ENCODE measurements at places on chromosomes 1 and 21.

DNA sequence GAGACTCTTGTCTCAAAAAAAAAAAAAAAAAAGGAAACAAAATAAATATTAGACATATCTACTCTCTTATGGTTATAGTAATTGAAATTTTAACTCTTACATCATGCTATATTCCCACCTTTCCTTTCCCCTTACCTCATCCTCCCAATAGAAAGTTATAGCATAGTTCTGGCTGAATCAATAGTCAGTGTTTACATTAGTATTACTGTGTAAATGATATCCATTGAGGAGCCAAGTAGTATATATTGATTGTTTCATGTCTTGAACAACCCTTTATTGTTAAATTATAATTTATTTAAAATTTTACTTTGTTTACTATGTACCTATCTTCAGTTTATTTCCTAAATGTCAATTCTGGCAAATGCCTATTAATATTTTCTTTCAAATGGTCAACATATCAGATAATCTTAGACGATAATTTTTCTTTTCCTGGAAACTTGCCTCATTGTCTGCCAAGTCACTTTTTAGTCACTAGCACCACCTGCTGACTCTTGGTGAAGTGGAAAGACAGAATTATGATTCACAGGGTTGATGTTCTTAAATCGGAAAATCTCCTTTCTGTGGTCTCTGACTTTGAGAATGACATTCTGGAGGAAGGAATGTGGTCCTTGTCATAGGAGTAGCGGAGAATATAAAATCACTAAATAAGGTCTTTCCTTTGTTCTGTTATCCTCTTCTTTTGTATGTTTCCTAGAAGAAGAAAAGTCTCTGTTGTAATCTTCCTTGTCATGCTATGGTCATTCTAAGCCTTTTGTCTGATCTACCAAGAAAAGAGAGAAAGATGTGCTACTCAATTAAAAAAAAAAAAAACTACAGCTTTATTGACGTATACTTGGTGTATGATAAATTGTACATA lies 8.6 kb downstream of the HJV start:
- DNase-seq, result peak; percentile 26

DNA sequence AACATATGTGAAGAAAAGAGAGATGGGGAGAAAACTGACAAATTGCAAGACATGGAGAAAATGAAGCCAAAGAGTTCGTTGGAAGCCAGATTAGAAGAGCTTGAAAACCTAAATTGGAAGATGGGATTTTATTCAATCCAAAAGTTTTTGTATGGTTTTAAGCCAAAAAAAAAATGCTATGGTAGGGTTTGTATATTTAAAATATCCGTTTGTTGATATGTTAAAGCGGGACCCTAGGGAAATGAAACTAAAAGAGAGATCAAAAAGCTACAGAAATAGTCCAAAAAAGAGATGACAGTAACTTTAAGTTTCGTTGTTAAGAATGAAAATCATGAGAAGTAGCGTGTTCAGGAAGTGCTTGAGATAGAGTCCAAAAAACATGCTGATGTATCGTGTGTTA lies 617.7 kb upstream of the ADGRL2 start:
- DNase-seq, result no peak

DNA sequence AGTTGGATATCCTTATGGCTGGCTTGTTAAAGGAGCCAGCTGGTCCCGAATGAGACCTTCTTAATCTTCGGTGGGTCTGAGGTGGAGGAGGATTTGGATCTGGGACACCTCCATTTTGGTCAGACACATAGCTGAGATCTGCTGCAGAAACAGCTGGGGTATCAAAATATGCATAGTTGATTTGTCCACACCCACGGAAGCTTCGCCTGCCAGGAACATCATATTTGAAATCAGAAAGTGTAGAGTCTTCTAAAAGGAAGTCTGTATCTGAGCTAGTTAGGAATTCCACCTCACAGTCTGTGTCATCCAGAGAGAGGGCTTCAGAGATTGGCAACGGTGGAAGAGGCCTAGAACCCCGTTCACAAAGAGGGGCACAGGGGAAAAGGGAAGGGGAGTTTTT lies 12.3 kb downstream of the ERRFI1 start:
- DNase-seq, result no peak

DNA sequence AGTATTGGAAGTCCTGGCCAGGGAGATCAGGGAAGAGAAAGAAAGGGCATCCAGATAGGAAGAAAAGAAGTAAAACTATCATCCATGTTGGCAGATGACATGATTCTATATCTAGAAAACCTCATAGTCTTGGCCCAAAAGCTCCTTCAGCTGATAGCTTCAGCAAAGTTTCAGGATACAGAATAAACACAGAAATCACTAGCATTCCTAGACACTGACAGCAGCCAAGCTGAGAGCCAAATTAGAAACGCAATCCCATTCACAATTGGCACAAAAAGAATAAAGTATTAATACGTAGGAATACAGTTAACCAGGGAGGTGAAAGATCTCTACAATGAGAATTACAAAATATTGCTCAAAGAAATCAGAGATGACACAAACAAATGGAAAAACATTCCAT lies 44.6 kb downstream of the ZFYVE9 start:
- DNase-seq, result no peak

GRCh38 chr1:170351366-170351946 lies 180.5 kb upstream of the GORAB start:
- no peak for DNase-seq

DNA sequence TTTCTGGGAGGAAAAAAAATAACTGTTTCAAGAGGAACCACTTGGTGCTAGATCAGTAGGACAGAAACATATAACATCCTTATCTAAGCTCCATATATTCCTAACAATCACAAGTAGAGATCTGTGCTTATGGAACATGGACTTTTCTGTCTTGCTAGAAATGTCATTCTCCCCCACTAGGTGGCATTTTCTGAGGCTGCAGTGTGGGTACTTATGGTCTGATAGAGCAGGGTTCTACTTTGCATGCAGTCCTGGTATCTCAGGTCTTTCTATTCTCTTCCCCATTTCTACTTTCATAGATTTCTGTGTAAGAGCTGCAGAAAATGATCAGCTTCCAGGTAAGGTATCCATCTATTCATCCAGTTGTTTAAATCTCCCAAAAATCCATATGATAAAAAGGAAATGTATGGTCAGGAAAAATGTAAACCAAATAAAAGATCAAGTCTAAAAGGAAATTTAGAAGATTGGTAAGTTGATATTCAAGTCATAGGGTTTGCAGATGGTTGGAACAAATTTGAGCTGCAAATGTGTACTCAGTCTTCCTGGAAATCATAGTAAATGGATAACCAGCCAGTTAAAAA lies 1.5 kb downstream of the ZNF684 start:
- peak; percentile 2 for DNase-seq

DNA sequence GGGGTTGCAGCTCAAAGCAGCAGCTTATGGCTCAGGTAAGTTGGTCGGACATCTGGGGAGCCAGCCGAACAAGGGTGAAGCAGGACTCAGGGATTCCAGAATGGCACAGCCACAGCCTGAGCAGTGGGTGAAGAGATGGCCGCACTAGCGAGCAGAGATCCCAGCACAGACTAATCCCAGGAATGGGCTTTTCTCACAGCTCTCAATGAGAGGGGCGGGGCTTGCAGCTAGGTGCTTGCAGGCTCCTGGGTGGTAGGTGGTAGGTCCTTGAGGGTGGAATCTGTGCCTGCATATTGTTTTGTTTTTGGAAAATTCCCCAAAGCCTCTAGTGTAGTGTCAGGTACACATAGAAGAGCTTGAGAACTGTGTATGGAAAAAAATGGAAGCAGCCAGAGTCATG lies 9.0 kb downstream of the KIAA0040 start:
- no peak for DNase-seq

DNA sequence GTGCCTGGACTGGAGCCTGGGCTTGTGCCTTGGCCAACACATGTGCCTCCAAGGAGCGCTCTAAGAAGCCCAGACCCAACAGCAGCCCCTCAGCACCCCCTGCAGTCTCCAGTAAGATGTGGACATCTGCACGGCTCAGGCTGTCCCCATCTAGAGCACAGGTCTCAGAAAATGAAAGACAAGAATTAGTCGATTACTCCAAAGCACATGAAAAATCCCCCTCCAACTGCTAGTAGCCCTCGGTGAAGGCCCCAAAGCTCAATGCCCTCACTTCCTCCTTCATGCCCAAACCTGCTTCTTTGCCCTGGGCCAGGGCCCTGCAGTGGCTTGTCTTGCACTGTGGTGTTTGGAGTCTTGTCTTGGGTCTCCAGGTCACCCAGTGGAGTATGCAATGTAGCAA lies 21.9 kb upstream of the ERO1B start:
- DNase-seq, result no peak

DNA sequence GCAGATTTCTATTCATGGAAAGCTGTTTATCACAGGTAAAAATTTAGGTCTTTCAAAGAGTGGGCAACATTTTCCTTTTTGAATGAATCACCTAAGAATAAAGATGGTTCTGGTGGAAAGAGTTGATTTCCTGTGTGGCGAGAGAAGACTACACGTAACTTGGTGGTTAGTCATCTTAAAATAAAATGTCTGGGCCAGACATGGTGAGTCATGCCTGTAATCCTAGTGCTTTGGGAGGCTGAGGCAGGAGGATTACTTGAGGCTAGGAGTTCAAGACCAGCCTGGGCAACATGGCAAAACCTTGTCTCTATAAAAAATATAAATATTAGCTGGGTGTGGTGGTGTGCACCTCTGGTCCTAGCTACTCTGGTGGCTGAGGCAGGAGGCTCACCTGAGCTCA lies 65.7 kb downstream of the DISP1 start:
- DNase-seq, result peak; percentile 52

GRCh38 chr21:45512626-45513002 lies 29.6 kb downstream of the SLC19A1 start:
- no peak for DNase-seq

DNA sequence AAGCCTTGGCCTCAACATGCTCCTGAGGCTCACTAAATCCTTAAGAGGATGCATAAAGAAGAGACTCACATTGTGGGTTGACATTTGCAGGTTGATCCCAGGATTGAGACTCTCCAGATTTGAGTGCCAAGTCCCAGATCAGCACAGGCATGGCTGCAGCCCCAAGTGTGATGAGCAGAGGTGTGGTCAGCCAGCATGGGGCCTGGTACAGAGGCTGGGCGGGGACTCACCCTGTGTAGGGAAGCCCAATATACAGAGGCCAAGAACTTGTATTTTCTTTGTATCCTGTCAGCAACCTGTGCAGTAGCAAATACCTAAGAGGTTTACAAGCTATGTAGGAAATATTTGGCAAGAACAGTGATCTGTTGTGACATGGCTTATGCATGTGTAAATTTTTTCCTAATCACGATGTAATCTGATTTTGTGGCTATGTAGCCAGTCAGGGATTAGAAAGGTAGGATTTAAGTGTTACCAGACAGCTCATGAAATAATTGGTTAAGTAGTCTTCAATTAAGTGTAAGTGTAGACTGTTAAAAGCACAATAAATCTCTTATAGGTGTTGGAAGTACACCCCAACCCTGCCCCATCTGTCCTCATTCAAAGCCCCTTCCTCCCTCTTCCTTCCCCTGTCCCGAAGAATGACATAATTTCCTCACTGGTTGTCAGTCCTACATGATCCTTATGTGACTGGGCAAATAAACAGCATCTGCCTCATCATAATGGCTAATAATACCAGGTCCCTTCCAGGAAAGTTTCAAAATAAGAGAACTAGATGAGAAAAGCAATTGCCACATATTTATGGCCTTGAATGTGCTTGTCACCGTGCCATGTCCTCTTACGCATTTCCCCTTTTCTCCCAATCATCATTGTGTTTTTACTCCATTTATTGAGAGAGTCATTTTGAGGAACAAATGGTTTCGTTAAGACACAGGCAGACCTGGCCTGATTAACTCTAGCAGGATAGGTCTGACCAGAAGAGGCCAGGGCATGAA lies 120.9 kb downstream of the HLX start:
- DNase-seq, result peak; percentile 10

DNA sequence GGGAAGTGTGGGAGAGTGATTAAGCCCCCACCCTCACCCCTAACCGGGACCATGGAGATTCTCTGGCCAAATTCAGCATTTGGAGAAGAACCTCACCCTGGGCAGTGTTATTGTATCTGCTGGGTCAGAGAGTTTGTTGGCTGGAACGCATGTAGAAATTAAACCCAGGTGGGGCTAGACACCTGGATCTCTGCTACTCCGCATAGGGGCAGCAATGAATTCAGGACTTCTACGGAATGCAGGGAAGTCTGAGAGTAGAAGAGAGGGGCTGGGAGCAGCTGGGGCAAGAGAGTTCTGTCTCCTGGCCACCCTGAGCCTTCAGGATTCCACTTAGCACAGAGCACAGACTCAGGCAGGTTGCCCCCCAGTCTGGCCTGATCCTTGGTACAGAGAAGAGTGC lies 3.6 kb upstream of the CRABP2 start:
- no peak for DNase-seq

DNA sequence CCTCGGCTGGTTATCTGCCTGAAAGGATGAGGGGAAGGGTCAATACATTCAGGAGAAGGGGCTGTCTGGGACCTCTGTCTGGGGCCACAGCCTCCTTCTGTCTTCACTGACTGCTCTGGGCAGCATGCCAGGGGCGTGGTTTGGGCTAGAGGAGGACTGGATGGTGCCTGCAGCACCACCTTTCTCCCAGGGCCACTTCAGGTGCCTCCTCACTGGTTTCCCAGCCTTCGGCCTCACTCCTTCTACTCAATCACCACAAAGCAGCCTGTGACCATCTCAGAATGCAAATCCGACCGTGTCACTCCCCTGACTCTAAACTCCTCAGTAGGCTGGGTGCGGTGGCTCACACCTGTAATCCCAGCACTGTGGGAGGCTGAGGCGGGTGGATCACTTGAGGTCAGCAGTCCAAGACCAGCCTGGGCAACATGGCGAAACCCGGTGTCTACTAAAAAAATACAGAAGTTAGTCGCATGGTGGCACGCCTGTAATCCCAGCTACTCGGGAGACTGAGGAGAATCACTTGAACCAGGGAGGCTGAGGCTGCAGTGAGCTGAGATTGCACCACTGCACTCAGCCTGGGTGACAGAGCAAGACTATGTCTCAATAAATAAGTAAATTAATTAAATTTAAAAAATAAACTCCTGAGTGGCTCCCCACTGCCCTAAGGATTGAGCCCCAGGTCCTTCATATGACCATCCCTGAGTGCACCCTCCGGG lies 50.1 kb upstream of the ECE1 start:
- DNase-seq, result no peak

GRCh38 chr1:60977661-60978060 lies 104.7 kb upstream of the NFIA start:
- DNase-seq, result no peak

DNA sequence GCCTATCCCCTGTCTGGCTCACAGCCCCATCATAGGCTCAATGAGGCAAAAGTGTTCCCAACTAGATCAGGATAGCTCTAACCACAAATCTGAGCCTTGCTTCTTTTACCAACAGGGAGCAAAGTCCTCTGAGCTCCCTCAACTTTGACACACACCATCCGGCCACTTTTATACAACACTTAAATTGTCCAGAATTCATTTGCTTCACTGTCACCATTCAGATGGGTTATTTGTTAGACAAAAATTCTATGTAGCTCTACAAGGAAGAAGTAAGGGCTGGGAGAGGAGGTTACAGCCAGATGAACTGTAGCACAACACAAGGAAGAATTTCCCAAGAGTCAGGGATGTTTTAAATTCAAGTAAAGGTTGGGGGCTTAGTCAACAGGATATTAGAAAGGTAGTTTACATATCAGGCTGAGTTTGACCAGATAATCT lies 50.8 kb downstream of the TGFBR3 start:
- peak; percentile 53 for DNase-seq

GRCh38 chr1:196650403-196650802 lies 1.4 kb upstream of the CFH start:
- DNase-seq, result no peak
